ENCODE measurements at places on chromosomes 13 and 19.

DNA sequence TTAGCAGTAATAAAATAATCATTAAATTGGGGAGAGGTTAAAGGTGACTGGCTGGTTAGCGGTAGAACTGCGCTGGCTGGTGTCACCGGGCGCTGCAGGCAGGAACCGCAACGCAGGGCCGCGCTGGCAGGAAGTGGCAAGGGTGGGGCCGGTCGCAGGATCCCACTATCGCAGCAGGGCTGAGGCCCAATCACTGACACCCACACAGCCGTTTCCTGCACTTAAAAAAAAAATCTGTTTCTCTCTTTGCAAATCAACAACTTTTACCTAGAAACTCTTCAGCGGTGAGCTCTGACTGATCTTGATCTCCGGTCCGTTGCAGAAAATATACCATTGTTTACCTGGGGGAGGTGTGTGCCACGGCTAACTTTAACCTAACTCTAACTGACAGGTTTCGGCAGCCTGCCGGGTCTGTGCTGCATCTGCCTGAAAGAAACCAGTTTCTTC, 46.9 kb downstream of the KLF2 start:
- peak; percentile 81 for DNase-seq

DNA sequence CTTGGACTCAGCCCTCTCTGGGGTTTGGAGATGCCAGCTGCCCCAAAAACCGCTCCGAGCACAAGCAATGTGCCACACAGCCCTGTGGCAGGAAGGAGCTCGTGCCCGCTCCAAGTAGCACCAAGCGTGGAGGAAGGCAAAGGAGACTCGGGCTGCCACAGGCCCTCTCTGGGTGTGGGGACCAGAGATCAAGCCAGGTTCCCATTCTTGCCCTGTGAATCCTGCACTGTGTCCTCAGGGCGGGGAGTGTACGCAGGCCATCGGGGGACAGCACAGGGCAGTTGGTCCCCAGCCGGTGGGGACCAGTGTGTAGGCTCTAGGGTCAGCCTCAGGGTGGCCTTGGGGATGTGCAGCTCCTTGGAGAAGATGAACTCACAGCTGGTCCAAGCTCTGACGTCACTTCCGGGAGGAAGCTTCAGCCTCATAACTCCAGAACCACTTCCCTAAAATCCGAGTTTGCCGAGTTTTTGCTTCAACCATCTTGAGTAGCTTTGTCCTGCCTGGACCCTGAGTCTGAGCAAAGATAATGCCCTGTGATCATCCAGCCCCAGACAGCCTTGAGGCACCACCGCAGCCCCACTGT, 9.3 kb upstream of the CPAMD8 start:
- no peak for DNase-seq

DNA sequence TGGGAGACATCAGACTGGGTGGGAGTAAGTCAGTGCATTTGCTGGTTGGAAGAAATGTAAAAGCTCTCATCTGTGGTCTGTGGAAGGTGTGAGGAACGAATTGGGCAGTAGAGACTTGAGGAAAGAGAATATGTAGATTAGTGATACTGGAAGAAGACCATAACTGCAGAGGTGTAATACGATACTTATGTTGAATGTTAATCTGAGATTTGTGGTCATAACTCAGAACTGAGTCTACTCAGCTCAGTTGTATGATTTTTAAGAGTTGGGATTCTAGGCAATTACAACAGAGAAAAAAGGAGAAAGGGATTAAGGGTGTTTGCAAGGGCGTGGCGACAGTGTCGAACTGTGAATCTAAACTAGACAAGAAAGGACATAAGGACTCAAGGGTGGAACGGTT, 3.2 kb upstream of the IL17D start:
- no peak for DNase-seq

DNA sequence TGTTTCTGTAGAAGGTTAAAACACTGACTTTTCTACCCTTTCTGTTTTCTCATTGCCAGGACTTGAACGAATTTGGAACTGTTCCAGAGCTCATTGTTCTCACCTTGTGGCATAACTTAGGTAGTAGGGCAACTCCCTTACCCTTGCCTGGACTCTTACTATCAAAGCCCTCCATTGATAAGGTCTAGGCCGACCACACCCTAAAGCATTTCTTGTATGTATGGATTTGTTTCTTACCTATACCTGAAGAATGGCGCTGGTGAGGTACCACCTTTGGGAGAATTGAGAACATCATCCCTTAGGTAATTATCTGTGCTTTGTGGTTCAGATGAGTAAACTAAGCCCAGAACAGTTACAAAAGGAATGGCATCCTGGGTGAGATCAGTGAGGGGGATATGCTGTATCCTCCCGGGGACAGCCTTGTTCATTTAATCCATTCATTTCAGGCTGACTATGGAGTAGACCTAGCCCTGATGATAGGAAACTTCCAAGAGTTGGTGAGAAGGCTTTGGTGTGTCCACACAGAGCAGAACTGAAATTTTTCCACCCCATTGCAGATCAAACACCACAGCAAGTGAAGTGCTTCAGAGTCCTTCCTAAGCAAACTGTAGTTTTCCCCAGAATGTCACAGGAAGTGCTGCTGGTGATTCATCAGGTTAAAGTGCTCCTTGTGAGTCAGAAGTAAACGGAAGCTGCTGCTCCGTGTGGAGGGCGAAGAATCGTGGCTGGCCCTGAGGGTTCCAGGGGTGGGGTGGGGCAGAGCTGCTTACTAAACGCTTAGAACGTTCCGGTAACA, 113.0 kb downstream of the TEX26 start:
- peak; percentile 82 for DNase-seq

GRCh38 chr19:50877338-50877737, 4.1 kb downstream of the KLK2 start:
- no peak for DNase-seq

- no peak for DNase-seq
Measured at GRCh38 chr13:113914333-113915011, 50.6 kb upstream of the GAS6 start.

DNA sequence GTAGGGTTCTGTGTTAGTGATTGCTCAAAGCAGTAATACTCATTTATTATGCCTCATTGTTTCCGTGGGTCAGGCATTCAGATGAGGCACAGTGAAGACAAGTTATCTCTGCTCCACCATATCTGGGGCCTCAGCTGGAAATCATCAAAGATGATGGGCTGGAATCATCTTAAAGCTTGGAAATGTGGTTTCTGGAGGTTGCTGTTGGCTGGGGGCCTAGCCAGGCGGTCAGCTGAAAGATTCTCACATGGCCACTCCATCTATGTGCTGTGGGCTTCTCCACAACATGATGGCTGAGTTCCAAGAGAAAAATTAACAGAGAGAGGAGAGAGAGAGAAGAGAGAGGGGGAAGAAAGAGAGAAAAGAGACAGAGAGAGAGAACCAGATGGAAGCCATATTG, 75.5 kb downstream of the OLFM4 start:
- DNase-seq = no peak

GRCh38 chr19:1073956-1074517, 7.1 kb downstream of the ARHGAP45 start:
- no peak for DNase-seq

GRCh38 chr13:53357582-53357981, 329.0 kb downstream of the OLFM4 start:
- no peak for DNase-seq

- no peak for DNase-seq
Measured at GRCh38 chr13:105721016-105721415, 814.4 kb downstream of the EFNB2 start.

GRCh38 chr13:51612867-51613266, 28.6 kb downstream of the WDFY2 start:
- no peak for DNase-seq

GRCh38 chr19:14614099-14614412, 31.2 kb downstream of the CLEC17A start:
- DNase-seq = no peak

DNA sequence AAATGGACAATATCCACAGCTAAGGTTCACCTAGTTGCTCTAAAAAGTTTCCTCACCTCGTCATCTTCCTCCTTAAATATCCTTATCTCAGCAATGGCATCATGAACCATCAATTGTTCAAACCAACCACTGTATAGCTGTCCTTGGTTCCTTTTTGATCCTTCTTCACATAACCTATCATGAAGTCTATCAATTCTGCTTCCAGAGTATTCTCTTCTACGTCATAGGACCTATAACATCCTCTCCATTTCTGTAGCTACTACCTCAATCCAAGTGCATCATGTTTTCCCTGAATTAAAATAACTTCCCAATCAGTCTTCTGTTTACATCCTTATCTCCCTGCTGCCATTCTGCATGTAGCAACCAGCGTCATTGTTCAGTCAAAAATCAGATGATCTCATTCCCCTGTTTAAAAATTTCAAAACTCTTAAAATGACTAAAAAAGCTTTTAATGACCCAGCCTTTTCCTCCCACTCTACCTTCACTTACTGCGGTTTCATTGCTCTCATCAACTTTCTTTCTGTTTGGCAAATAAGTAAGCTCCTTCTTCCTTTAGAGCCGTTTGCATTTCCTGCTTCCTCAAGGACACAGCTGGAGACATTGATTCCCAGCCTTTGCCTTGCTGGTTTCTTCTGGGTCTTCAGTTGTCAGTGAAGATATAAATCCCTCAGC, 223.9 kb upstream of the MIR17HG start:
- no peak for DNase-seq

DNA sequence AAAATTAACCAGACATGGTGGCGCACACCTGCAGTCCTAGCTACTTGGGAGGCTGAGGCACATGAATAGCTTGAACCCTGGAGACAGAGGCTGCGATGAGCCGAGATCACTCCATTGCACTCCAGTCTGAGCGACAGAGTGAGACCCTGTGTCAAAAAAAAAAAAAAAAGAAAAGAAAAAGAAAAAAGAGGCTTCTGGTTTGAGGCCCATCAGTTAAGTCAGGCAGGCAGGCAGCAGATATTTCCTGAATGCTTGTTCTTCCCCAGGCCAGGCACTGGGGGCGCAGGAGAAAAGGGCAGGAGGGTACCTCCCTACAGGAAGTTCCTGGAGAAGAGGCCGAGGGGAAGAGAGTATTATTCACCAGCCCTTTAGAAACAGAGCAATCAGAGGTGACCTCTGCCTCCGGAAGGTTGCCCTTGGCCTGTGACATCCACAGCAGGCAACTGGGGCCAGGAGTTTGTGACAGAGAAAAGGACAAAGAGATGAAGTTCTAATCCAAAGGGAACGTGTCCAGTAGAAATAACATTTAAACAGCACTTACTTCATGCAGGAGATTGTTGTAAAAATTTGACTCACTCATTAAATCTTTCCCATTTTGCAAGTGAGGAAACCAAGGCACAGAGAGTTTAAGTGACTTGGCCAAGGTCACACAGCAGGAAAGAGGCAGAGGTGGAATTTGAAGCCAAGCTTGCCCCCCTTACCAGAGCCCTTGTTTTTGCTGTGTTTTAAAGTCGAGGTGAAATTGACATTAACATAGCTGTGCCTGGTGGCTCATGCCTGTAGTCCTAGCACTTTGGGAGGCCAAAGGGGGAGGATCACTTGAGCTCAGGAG, 4.3 kb upstream of the RLN3 start:
- DNase-seq = no peak

GRCh38 chr19:45265375-45265774, 14.3 kb downstream of the MARK4 start:
- no peak for DNase-seq

DNA sequence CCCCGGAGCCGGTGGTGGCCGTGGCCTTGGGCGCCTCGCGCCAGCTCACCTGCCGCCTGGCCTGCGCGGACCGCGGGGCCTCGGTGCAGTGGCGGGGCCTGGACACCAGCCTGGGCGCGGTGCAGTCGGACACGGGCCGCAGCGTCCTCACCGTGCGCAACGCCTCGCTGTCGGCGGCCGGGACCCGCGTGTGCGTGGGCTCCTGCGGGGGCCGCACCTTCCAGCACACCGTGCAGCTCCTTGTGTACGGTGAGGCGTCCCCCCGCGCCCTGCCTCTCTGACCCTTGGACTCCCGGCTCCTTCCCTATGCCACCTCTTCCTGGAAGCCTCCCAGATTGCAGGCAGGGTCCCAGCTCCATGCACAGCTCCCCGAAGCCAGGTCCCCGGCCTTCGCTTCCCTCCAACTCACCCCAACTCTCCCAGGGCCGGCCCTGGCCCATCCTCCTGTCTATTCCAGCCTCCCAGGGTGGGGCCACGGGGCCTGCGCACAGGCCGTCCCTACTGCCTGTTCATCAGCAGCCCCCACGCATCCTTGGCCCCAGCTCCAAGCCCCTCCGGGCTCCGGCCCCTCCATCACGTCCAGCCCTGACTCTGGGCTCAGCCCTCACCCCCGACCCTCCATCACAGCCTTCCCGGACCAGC, 1.7 kb downstream of the MADCAM1 start:
- no peak for DNase-seq

GRCh38 chr19:44948763-44949374, 3.0 kb downstream of the APOC2 start:
- no peak for DNase-seq

- peak; percentile 76 for DNase-seq
Measured at GRCh38 chr19:13132471-13133180, 14.6 kb downstream of the NACC1 start.

DNA sequence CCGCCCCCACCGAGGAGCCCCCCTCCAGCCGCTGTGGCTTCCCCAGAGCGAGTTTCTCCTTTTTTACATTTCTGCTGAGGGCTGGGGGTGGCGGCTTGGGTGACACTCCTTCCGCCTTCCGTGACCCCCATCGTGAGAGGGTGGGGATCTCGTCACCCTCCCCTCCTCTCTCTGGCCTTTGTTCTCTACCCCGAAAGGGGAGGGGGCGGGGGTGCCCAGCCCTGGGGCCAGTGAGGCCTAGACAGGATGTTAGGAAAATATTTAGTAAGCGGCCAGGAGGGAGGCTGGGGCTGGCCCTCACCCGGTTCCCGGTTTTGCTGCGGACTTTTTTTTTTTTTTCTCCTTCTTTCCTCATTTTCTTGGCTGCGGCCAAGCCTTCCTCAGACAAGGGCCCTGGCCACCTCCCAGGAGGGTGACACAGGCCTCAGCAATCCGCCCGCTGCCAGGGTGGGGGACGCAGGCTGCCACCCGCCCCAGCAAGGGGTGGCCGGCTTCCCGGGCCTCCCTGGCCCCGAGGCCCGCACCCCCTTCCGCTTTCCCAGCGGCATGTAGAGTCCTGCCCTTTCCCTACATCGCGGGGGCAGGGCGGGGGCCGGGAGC, 3.9 kb downstream of the MIDN start:
- peak; percentile 59 for DNase-seq

- DNase-seq = no peak
Measured at GRCh38 chr13:110490009-110490770, 71.3 kb downstream of the RAB20 start.

DNA sequence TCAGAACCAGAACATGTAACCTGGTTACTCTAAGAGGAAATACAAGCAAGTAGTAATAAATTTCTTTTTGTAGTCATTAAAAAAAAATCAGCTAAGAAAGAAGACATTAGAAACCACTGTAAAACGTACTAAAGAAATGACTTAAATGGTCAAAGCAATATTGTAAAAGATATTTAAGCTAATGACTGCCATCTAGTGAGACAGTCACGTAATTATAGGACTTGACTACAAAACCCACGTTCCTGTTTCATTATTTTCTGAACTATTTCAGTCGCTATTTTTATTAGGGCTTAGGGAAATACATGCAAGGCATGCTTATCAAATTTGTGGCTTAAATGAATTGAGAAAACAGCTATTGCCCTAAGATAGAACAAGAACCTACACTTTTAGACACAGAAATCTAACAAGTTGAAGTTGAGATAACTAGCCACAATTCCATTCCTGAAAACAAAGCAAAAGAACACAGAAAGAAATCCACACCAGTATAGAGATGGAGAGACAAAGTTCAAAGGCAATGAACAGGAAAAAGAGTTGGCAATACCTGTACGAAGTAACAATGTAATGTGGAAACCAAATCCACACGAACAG, 17.9 kb downstream of the ALG5 start:
- DNase-seq = no peak

All from stimulated activated CD4-positive, alpha-beta T cell treated with anti-CD3 and anti-CD28 coated beads, Interleukin-4, amount 100 ng/mL, for 24 hours (primary cell).